Tibial artery (tissue), 4 donors: ENCODE measurements at places on chromosomes 6 and 20.
A peak's percentile ranks its signal among the peaks of the same experiment; 100 is the strongest.

- no peak for DNase-seq
Observed at GRCh38 chr20:37651932-37652331, 41.9 kb upstream of the CTNNBL1 start.

DNA sequence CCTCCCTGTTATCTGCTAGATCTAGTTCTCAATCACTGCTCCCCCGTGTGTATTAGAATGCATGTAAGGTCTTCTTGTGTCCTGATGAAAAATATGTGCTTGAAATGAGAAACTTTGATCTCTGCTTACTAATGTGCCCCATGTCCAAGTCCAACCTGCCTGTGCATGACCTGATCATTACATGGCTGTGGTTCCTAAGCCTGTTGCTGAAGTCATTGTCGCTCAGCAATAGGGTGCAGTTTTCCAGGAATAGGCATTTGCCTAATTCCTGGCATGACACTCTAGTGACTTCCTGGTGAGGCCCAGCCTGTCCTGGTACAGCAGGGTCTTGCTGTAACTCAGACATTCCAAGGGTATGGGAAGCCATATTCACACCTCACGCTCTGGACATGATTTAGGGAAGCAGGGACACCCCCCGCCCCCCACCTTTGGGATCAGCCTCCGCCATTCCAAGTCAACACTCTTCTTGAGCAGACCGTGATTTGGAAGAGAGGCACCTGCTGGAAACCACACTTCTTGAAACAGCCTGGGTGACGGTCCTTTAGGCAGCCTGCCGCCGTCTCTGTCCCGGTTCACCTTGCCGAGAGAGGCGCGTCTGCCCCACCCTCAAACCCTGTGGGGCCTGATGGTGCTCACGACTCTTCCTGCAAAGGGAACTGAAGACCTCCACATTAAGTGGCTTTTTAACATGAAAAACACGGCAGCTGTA lies 73.4 kb downstream of the PTPN1 start:
- no peak for DNase-seq

DNA sequence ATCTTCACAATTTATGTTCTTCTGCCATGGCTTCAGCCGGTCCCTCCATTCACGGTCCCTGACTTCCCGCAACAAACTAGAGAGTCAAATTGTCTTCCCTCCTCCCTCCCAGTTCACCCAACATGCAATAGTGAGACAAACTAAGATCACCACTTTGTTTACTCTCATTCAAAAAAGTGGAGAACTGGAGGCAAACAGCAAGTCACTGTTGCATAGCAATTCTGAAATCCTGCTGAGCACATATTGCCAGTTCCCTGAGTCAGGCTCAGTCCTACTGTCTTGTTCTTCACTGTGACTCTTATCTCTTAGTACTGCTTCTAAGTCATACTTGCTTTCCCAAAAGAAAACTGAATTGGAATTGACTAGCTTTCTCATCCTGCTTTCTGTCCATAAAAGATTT lies 287.2 kb upstream of the SASH1 start:
- DNase-seq, result no peak

GRCh38 chr6:78942446-78942845 lies 75.1 kb downstream of the IRAK1BP1 start:
- no peak for DNase-seq

DNA sequence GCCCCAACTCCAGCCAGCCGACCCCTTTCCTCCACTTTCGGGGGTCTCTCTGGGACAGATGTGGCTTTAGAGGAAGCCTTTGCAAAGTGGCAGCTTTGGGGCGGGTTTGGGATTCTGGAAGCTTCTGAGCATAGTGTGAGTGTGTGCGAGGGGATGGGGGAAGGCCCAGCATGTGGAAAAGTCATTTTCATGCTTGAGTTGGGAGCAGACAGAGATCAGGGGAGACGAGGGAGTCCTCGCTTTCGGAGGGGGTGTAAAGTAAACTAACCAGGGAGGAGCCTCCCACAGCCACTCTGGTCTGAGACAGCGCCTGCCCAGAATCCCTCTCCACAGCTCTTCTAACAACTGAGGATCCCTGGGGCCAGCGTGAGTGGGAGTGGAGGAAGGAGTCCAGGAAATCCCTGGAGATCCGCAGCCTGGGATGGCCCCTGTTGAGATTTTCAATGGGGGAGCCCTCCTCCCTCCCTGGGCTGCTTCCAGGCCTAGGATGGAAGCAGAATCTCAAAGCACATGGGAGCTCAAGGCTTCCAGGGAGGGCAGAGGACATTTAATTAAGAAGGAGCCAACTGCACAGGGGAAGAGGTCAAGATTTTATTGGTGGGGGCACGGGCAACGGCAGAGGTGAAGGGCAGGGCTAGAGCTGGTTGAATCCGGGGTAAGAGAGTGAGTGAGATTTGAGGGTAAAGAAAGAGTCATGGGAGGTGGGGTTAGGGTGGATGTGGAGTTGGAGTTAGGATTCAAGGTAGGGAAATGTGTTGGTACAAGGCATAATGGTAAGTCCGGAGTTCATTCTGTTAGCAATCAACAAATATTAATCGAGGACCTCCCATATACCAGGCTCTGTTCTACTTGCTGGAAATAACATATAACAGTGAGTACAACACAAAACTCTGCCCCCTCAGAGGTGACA lies 102.3 kb upstream of the FOXP4 start:
- no peak for DNase-seq

- no peak for DNase-seq
Observed at GRCh38 chr6:145960918-145961589, 3.1 kb downstream of the SHPRH start.

GRCh38 chr20:34629904-34630303 lies 47.0 kb downstream of the PIGU start:
- no peak for DNase-seq

- no peak for DNase-seq
Observed at GRCh38 chr6:11366183-11366933, 133.9 kb upstream of the NEDD9 start.

GRCh38 chr6:52691718-52692117 lies 20.8 kb downstream of the TMEM14A start:
- no peak for DNase-seq

DNA sequence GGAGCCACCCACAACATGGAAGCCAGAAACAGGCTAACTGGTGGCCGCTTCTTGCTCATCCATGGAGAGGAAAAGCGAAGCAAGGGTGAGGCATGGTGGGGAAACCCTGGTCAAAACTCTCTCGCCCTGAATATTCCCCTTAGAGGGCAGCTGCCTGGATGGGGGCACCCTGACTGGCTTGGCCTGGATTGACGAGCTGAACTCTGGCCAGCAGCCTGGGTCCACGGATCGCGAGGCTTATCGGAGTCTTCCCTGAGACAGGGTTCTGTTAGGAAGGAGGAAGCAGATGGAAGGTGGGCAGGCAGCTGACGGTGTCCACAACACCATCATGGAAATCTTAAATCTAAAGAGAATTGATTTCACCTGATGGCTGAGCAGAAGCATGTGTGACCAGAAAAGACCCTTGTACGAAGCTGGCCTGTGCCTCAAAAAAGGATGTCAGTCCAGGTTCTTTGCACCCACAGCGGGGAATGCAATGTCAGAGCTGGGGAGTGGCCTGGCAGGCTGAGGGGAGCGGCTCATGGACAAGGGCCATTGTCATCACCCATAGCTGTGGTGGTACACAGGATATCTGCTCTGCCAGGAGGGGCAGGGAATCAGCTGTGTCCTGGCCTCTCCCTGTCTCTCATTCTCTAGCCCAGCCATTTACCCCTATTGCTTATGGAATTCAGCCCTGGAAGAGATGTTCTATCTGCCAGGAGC lies 109.4 kb upstream of the SNX9 start:
- no peak for DNase-seq

DNA sequence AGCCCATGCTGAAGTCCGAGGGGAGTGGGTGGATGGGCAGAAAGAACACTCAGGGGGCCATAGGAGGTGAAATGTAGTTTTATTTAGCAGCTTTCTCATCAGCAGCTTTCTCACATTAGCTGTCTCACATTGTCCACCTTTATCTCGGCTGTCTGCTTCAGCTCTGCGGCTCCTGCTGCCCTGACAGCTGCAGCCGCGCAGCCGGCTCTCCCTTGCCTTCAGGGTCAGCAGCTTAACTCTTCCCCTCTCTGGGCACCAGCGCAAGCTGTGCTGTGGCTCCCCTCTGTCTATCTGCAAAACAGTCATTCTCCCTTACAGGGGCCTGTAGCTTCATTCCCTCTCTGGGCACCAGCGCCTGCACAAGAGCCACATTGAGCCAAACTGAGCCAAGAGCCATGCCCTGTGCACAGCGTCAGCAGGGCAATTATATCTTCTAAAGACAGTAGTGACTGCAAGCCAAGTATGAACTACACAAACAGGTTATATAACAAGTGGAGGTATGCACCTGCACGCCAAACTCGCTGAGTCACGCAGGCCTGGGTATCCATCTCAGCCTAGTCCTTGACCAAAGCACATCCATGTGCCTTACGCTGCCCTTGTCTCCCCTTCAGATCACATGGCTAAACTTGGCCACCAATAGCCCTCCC lies 198.8 kb downstream of the EYA2 start:
- DNase-seq, result no peak

DNA sequence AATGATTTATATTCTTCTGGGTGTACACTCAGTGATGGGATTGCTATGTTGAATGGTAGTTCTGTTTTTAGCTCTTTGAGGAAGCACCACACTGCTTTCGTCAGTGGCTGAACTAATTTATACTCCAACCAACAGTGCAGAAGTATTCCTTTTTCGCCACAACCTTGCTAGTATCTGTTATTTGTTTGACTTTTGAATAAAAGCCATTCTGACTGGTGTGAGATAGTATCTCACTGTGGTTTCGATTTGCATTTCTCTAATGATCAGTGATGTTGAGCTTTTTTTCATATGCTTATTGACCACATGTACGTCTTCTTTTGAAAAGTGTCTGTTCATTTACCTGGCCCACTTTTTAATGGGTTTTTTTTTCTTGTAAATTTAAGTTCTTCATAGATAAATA lies 583.8 kb upstream of the ARID1B start:
- DNase-seq, result no peak

- no peak for DNase-seq
Observed at GRCh38 chr6:89711801-89712200, 73.3 kb upstream of the LYRM2 start.

GRCh38 chr6:27081188-27081587 lies 166.3 kb upstream of the PRSS16 start:
- DNase-seq, result no peak

DNA sequence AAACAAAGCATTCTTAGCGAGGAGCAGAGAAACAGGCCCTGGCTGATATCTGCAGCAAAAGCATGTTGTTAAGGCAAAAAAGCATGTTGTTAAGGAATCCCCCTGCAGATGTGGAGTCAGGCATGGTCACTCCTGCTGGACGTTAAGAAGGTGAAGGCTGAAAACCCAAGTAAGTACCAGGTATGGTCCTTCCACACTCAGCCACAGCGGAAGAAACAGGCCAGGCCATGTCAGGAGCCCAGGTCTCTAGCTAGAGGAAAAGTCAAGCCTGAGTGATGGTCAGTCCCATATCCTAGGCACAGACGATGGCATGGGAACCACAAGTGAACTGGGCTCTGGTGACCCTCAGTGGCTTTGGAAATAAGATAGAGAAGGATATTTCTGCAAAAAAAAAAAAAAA lies 32.5 kb upstream of the MAS1L start:
- DNase-seq, result no peak

- no peak for DNase-seq
Observed at GRCh38 chr20:47350181-47350550, 6.3 kb downstream of the ZMYND8 start.

DNA sequence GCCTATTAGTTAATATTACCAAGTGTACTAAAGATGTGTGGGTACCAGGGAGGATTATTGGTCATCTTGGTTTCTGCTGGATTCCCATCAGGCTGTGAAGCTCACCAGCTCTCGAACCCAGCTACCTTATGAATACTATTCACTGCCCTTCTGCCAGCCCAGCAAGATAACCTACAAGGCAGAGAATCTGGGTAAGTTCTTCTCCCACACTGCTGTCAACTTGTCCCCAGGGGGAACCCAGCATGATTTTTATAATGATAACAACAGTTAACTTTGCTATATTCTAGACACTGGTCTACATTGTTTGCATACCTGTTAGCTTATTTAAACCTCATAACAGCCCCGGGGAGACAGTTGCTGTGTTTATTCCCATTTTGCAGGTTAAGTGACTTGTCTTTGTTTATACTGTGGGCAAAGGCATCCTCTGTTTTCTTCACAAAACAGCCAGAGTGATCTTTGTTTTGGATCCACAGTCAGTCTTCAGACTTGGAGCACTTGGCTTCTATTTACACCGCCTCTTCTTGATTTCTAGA lies 26.5 kb downstream of the TM9SF4 start:
- DNase-seq, result no peak

GRCh38 chr20:63738687-63739129 lies 868 bp upstream of the SLC2A4RG start:
- DNase-seq, result peak; percentile 58

DNA sequence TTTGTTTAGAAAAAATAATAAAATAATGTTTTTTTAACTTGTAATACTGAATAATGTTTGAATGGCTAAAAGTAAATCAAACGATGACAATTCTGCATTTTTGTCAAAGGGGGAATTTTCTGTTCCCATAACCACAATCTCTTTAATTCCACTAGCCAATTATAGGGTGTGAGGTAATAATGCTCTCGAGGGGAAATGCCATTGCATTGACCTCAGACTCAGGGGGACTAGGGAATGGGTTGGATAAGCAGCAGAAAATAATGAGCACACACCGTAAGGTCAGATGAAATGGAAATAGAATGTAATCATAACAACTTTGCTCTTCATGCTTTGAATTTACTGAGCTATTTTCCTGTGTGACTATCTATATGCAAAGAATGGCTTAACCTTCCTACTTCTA lies 584.7 kb downstream of the RFPL4B start:
- no peak for DNase-seq

DNA sequence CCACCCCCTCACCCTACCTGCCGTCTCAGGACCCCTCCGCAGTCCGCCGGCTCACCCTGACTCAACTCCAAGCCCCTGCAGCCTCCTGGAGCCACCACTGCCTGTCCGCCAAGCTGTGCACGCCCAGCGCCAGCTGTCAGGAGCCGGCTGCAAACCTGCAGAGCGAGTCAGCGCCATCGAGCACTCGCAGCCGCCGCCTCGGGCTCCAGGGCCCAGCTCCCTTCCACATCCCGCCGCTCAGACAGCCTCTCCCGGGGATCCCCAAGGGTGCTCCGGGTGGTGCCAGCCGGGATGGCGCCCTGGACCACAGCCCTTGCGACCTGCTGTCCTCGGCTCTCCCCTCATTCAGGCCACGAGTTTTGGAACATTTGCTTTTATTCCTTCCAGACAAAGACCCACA lies 4.3 kb downstream of the TNNC2 start:
- no peak for DNase-seq

- no peak for DNase-seq
Observed at GRCh38 chr6:143543435-143543834, 31.9 kb upstream of the FUCA2 start.

DNA sequence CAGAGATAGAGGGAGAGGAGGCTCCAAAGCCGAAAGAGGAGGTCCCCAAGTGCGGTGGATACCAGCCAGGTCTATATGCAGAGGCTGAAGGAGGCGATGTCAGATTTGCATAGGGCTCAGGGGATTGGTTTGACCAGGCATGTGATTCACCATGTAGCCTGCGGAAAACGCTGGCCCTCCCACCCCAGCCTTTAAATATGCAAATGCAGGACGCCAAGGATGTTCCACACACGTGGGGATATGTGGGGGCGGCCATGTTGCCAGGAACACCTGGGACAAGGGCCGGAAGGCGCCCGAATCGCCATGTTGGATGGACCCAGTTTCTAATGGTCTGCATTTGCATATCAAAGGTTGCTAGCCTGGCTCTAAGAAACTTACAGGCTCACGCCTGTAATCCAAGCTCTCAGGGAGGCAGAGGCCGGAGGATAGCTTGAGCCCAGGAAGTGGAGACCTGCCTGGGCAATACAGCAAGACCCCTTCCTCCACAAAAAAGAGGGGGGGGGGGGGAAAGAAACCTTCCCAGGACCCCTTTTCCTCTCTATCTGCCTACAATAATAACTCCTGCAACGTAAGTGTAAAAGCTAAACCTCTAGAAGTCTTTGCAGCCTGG lies 110.5 kb downstream of the TULP4 start:
- no peak for DNase-seq
